ENCODE measurements at places on chromosomes 4 and X.
A peak's percentile ranks its signal among the peaks of the same experiment; 100 is the strongest.

GRCh38 chr4:88147799-88148217 is 10.6 kb downstream of the ABCG2 start:
- DNase-seq, result no peak

- no peak for DNase-seq
These were observed 96.5 kb downstream of the SH3RF1 start for GRCh38 chr4:169174247-169174646.

GRCh38 chrX:79096145-79096556 is 48.3 kb upstream of the GPR174 start:
- DNase-seq, result no peak

- DNase-seq, result no peak
These were observed 125.6 kb downstream of the CDS1 start for GRCh38 chr4:84708406-84709135.

- DNase-seq, result peak; percentile 23
These were observed 178.0 kb downstream of the PPP3CA start for GRCh38 chr4:101169044-101170014.
